ENCODE measurements at places on chromosomes 7 and 10. TPM values are rescaled to one million over a fixed set of nuclear protein-coding genes. Genes with fewer than 3 reads are reported as not detected.

GRCh38 chr10:119315128-119316001 is 108.0 kb downstream of the GRK5 start:
- peaks cover 5% of the 10 kb centered on the region for H3K36me3 ChIP-seq
- no peak overlapping the region for H3K4me3 ChIP-seq
- H3K27me3 ChIP-seq = no peaks in the 10 kb centered on the region
- H3K27ac ChIP-seq = peak overlapping the region; percentile 79
- peaks cover 51% of the 10 kb centered on the region for H3K4me1 ChIP-seq

GRCh38 chr10:1020958-1021357 is 4.7 kb downstream of the IDI2 start:
- H3K4me1 ChIP-seq = no peaks in the 10 kb centered on the region
- H3K27me3 ChIP-seq = no peaks in the 10 kb centered on the region
- H3K36me3 ChIP-seq = peaks cover 30% of the 10 kb centered on the region
- H3K27ac ChIP-seq = no peak overlapping the region

DNA sequence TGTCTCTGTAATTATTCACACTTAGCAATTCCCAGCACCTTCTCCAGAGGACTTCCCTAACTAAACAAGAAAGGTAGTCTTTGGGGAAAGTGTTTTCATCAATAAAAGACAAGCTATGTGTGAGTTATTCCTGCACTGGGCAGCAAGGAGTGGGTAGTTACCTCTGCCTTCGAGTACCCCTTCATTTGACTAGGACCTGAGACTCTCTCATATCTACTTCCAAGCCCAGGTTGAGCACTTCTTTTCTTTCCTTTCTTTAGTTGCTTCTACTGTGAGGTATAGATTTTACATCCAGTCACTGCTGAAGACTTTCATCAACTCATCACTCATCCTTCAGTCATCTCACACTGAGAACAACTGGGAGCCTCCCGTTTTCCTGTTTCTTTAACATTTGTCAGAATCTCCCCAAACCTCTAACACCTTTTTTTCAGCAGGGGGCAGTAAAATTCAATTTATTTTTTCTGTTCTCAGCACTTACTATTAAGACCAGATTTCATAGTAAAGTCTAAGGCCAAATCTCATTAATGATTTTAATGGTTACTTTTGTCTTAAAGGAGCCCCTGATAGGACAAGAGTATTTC is 80.1 kb upstream of the PRSS1 start:
- H3K27me3 ChIP-seq = no peaks in the 10 kb centered on the region
- peak; percentile 3 for DNase-seq
- no peaks in the 10 kb centered on the region for H3K4me1 ChIP-seq
- no peaks in the 10 kb centered on the region for H3K36me3 ChIP-seq
- no peak overlapping the region for H3K4me3 ChIP-seq

DNA sequence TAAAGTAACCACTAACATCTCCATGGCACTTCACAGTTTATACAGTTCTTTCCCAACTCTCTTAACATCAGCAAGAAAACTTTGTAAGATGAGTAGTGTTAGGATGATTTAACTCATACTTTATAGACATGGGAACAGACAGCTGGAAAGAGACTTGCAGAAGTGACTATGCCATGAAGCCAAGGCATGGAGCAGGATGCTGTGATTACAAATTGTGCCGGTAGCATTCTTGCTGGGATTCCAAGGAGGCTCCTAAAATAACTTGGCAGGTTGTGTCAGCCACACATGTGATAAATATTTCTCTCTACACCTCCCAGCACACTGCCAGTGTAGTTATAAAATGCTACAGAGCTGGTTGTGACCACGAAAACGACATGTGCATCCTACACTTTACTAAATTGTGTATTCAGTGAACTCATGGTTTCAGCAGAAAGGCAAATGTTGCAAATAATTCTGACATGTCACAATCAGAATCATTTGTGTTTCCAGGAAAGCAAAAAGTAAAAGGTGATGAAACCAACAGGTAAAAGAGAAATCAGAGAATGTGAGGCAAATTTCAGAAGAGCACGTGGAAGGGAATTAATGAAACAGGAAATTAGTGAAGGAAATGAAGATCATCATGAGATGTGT is 5.6 kb upstream of the CYP3A4 start:
- no peak overlapping the region for H3K27ac ChIP-seq
- no peak overlapping the region for H3K4me3 ChIP-seq
- H3K4me1 ChIP-seq = no peaks in the 10 kb centered on the region
- no peak for DNase-seq
- peaks cover 2% of the 10 kb centered on the region for H3K27me3 ChIP-seq

DNA sequence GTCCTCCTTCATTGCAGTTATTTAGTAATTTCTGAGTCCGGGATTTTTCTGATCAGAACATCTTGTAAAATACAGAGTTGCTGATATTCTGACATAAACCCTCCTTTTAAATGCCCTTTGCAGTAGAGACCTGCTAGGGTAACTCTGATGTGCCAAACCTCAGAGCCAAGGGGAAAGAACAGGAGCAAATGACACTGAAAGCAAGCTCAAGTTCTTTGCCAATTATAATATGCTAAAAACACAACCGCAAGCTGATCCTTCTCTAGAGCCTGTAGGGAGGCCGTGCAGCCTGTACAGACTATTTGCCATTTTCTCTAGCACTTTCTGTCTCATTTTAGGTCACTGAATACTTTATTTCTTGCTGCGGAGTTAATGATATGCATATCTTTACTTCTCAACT is 240.4 kb downstream of the CAMK1D start:
- H3K27ac ChIP-seq = no peak overlapping the region
- H3K4me3 ChIP-seq = no peak overlapping the region
- no peaks in the 10 kb centered on the region for H3K4me1 ChIP-seq
- H3K36me3 ChIP-seq = no peaks in the 10 kb centered on the region
- DNase-seq = no peak

DNA sequence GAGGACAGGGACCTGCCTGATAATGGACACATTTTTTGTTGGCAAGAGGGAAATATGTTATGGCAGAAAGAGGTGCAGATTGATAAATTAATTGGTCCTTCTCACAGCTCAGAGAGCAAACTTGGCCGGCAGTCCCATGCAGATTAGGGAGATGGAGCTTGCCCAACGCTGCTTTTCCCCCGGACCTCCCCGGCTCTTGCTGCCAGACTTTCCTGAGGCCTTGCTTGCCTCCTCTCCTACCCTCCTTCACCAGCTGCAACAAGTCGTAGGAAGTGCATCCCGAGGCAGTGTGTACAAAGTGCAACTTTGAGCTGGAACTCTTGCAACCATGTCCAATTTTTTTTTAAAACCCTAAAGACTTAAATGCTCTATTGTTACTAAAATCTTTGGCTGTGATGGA is 215.5 kb downstream of the LRMDA start:
- H3K27me3 ChIP-seq = peaks cover 4% of the 10 kb centered on the region
- H3K36me3 ChIP-seq = no peaks in the 10 kb centered on the region
- no peak overlapping the region for H3K27ac ChIP-seq
- H3K4me3 ChIP-seq = no peak overlapping the region
- DNase-seq = no peak

- no peaks in the 10 kb centered on the region for H3K36me3 ChIP-seq
- peak; percentile 46 for DNase-seq
- H3K4me1 ChIP-seq = no peaks in the 10 kb centered on the region
- no peaks in the 10 kb centered on the region for H3K27me3 ChIP-seq
- H3K27ac ChIP-seq = no peak overlapping the region
These were observed 186.8 kb downstream of the PARD3 start for GRCh38 chr10:34628174-34628796.

DNA sequence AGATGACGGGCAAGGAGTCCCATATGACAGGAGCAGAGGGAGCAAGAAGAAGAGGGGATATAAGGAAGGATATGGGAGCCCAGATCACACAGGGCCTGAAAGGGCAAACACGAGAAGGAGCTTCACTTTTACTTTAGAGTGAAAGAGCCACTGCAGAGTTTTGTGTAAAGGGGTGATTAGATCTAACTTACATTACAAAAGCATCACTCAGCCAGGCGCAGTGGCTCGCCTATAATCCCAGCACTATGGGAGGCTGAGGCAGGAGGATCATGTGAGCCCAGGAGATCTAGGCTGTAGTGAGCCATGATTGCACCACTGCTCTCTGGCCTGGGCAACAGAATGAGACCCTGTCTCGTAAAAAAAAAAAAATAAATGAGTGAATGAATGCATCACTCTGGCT is 91.1 kb downstream of the MPP7 start:
- H3K27ac ChIP-seq = no peak overlapping the region
- no peak for DNase-seq
- no peaks in the 10 kb centered on the region for H3K4me1 ChIP-seq
- no peak overlapping the region for H3K4me3 ChIP-seq
- H3K27me3 ChIP-seq = no peaks in the 10 kb centered on the region

DNA sequence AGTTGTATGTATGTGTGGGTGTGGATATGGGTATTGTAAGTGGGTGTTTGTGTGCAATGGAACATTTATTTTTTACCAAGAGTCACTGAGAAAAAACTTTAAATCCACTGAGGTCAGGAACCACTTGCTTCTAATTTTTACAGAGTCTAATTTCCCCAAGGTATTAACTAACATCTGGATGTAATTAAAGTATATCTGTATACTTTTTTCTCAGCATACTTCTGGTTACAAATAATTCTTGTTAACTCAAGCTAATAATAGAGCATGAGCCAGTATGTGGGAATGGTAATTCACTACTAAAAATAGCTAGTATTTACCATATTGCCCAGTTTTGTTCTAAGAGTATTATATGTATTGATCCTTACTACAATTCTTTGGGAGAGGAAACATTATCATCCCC is 24.6 kb upstream of the STEAP4 start:
- H3K4me1 ChIP-seq = no peaks in the 10 kb centered on the region
- DNase-seq = no peak
- H3K36me3 ChIP-seq = no peaks in the 10 kb centered on the region
- H3K27ac ChIP-seq = no peak overlapping the region
- H3K4me3 ChIP-seq = no peak overlapping the region

GRCh38 chr10:122510326-122510725 is 49.0 kb downstream of the HTRA1 start:
- H3K36me3 ChIP-seq = peaks cover 36% of the 10 kb centered on the region
- no peak overlapping the region for H3K4me3 ChIP-seq
- no peak for DNase-seq
- no peak overlapping the region for H3K27ac ChIP-seq
- H3K27me3 ChIP-seq = no peaks in the 10 kb centered on the region

DNA sequence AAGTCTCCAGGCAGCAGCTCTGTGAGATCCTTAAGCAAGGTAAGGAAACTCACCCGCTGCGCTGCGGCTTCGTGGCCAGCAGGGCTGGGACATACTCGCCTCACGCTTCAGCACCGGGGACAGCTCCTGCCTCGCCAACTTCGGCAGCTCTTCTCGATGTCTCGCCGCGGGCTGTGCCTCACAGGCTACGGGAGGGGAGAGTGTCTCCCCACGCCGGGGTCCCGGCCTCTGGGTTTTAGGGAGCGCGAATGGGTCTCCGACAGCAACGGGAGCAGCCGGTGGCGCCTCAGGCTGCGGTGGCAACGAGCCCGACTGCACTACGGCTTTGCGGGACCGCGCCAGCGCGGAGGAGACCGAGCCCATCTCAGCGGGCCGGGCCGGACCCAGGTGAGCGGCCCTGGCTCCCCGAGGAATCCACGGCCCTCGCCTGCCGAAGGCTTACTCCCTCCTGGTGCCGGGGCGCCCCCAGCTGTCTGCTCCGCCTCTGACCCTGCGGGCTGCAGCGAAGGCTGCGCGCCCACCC is 62.4 kb downstream of the LSM5 start:
- H3K36me3 ChIP-seq = no peaks in the 10 kb centered on the region
- H3K27me3 ChIP-seq = peaks cover 5% of the 10 kb centered on the region
- H3K4me1 ChIP-seq = no peaks in the 10 kb centered on the region
- peak; percentile 75 for DNase-seq
- no peak overlapping the region for H3K4me3 ChIP-seq

- no peaks in the 10 kb centered on the region for H3K27me3 ChIP-seq
- H3K4me1 ChIP-seq = peaks cover 22% of the 10 kb centered on the region
- no peaks in the 10 kb centered on the region for H3K36me3 ChIP-seq
- no peak overlapping the region for H3K4me3 ChIP-seq
- no peak for DNase-seq
- H3K27ac ChIP-seq = no peak overlapping the region
These were observed 1.5 kb upstream of the JAZF1 start for GRCh38 chr7:28182071-28182471.

- no peak for DNase-seq
- H3K27ac ChIP-seq = no peak overlapping the region
- H3K27me3 ChIP-seq = no peaks in the 10 kb centered on the region
- H3K4me3 ChIP-seq = no peak overlapping the region
- H3K4me1 ChIP-seq = no peaks in the 10 kb centered on the region
These were observed 187.5 kb upstream of the NFE2L3 start for GRCh38 chr7:25964483-25964991.

DNA sequence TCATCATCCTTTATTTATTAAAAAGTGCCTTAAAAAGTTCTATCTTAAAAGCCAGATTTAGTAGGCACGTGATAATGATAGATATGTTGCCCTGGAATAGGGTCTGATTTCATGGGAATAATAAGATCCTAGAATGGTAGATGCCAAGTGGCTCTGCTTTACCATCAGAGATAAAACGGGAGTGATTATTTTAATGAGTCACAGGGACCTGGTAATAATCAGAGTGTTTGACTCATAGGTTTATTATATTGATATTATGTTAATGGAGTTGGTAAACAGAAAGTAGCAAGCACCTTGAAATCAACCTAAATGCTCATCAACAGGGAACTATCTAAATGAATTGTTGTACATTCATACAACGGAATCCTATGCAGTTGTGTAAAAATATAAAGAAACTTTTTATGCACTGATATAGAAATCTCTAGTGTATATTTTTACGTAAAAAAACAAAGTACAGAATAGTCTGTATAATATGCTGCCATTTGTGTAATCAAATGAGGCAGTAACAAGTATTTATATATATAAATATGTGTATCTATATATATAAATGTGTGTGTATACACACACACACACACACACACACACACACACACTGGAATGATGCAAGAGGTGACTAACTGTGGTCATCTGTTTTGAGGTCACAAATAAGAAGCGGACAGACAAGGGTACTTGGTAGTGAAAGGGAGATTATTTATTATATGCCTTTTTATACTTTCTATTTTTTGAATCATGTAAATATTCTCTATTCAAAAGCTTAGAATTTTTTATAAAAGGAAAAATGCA is 78.6 kb upstream of the DYNC1I1 start:
- no peaks in the 10 kb centered on the region for H3K36me3 ChIP-seq
- H3K4me3 ChIP-seq = no peak overlapping the region
- H3K27me3 ChIP-seq = no peaks in the 10 kb centered on the region
- DNase-seq = peak; percentile 2
- H3K27ac ChIP-seq = no peak overlapping the region

GRCh38 chr10:97822261-97822687 is 27.4 kb upstream of the GOLGA7B start:
- DNase-seq = no peak
- H3K4me3 ChIP-seq = no peak overlapping the region
- no peaks in the 10 kb centered on the region for H3K36me3 ChIP-seq
- no peaks in the 10 kb centered on the region for H3K4me1 ChIP-seq

The TFPI2 gene
- polyA plus RNA-seq = 99.0 TPM

The MEIG1 gene
- not detected for polyA plus RNA-seq

The ATOH7 gene
- not detected for polyA plus RNA-seq

The C7orf57 gene
- not detected for polyA plus RNA-seq

The SUN3 gene
- polyA plus RNA-seq = not detected

The NEUROD6 gene
- not detected for polyA plus RNA-seq

The CDC14C gene
- not detected for polyA plus RNA-seq

The C10orf53 gene
- not detected for polyA plus RNA-seq

The UCN3 gene
- polyA plus RNA-seq = not detected

Measured in IMR-90 (cell line).